ENCODE measurements at places on chromosomes 5 and 9.

GRCh38 chr5:84344788-84345187, 39.9 kb downstream of the EDIL3 start:
- DNase-seq, result no peak

GRCh38 chr5:140633021-140633471, at the start of gene CD14:
CD14 (minus strand) TSS chr5:140633175; CDS start chr5:140633071, 104 bp downstream.
- peak; percentile 18 for DNase-seq

GRCh38 chr5:173480896-173481295, 135.6 kb downstream of the BOD1 start:
- DNase-seq, result no peak

- peak; percentile 79 for DNase-seq
These were observed 19.4 kb downstream of the DCP2 start for GRCh38 chr5:112995764-112996618.

DNA sequence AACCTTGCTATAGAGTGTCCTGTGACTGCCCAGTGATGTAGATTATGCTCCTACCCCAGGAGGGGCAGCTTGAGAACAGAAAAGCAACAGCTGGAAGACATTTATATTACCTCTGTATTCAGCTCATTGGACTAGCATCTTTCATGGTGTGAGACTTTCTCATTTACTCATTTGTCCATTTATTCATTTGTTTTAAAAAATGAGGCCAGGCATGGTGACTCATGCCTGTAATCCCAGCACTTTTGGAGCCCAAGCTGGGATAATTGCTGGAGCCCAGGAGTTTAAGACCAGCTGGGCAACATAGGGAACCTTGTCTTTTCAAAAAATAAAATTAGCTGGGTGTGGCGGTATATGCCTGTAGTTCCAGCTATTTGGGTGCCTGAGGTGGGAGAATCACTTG, 130.0 kb upstream of the LHFPL2 start:
- DNase-seq, result no peak

- no peak for DNase-seq
These were observed 299.1 kb downstream of the DMAC1 start for GRCh38 chr9:7500521-7500920.

- no peak for DNase-seq
These were observed 170.3 kb upstream of the WWC1 start for GRCh38 chr5:168121138-168121494.

- DNase-seq, result no peak
These were observed 518.5 kb downstream of the NR2F1-AS1 start for GRCh38 chr5:93062548-93062947.

- no peak for DNase-seq
These were observed at the start of gene CAPSL for GRCh38 chr5:35938568-35939227. CAPSL (minus strand) TSS chr5:35938622; CDS start chr5:35921120, 17,502 bp downstream.

DNA sequence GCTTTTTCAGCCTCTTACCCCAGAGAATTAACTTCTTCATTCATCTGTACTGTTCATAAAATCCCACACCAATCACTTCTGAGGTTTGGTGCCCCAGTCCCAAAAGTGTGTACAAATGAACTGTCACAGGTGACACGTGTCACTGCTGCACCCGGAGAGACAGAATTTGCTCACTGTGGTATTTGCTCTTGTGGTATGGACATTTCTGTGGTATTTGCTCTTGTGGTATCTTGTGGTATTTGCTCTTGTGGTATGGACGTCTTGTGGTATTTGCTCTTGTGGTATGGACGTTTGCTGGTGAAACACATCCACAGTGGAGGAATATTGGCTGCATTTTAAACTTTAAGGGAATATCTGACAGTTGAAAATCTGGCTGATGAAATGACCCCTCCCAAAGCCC, 214.9 kb upstream of the DAP start:
- DNase-seq, result no peak

GRCh38 chr5:164597293-164597900, 1092.0 kb downstream of the MAT2B start:
- no peak for DNase-seq

- no peak for DNase-seq
These were observed 72.0 kb downstream of the CCNH start for GRCh38 chr5:87340716-87341115.

GRCh38 chr5:89191374-89191773, 308.4 kb upstream of the MEF2C start:
- DNase-seq, result no peak

- peak; percentile 78 for DNase-seq
These were observed 1.6 kb upstream of the ANXA2R start for GRCh38 chr5:43041669-43042175.

DNA sequence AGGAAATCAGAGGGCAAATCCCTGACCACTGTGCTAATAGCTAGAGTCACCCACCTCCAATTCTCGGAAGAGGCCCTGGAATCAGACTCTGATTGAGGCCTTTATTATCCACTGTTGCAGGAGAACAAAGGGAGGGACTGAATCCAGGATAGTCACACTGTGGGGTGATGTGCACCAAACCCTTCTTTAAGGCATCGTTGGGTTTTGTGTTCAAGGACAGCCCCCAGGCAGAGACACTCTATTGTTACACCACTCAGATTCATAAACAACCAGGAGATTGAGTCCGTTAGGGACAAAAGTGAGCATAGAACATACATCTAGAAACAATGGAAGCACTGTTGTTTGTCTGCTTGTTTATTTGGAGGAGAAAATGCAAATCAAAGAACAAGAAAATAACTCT, 124.6 kb upstream of the TBCA start:
- DNase-seq, result no peak

GRCh38 chr9:110115826-110116542, 92.0 kb downstream of the C9orf152 start:
- no peak for DNase-seq

DNA sequence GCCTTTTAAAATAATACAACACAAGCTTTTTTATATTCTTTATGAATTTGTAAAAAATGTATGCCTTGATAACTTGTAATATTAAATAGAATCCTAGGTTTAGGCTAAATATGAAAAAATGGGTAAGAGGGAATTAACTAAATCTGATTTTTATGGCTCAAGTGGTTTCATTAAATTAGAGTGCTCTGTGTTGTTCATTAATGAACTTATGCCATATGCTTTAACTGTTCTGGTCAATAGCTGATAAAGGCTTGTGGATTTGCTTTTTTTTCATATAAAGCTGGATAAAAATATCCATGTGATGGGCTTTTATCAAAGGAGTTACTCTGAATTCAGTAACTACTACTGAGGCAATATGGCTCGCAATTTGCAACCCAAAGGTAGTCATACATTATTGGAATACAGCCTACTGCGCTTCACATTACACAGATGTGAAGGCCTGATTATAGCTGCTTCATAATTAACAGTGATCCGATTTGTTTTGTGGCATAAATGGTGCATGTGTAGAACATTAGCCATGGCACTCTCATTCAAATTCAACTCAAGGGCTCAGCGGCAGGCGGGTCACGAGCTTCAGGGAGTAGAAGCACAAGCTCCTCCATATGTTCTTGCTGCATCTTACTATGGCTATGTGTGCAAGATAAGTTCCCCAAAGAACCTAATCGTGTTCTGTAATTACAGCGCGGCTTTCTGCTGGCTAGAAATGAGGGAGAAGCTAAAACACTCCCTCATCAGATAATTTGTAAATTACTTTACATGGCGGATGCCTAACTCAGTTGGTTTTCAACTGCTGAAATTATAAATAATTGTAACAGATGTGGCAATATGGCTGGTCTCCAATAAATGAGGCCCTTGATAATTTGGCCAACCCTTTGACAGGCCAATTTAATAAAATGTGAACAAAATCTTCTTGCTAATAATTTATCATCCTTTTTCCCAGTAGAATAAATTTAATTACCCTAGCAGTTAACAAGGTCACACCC, 188.3 kb downstream of the CNTLN start:
- no peak for DNase-seq

DNA sequence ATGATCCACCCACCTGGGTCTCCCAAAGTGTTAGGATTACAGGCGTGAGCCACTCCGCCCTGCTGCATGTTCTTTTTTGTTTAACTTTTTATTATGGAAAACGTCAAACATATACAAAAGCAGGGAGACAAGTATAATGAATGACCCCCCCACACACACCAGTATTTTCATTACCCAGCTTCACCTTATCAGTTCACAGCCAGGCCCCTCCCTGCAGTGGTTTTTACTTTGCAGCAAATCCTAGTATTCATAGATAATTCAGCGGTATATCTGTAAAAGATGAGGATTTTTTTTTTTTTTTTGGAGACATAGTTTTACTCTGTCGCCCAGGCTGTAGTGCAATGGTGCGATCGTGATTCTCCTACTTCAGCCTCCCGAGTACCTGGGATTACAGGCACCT, 2.3 kb downstream of the POMT1 start:
- no peak for DNase-seq

DNA sequence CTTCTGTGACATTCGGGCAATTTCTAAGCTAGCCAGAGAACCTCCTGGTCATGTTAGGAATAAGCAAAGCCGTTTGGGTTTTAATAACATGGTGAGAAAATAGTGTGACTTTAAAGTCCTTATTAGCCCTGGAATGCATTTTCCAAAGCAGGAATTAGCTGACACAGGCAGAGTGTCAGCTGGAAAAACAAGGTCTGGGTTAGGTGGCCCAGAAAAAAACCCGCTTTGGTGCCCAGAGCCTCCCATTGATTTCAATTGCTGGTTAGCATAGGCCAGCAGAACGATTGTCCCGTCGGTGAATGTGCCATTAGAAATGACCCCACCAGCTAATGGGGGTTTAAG, 62.1 kb upstream of the CPEB4 start:
- DNase-seq, result no peak

GRCh38 chr5:14700478-14701436, 36.2 kb downstream of the OTULIN start:
- DNase-seq, result no peak

DNA sequence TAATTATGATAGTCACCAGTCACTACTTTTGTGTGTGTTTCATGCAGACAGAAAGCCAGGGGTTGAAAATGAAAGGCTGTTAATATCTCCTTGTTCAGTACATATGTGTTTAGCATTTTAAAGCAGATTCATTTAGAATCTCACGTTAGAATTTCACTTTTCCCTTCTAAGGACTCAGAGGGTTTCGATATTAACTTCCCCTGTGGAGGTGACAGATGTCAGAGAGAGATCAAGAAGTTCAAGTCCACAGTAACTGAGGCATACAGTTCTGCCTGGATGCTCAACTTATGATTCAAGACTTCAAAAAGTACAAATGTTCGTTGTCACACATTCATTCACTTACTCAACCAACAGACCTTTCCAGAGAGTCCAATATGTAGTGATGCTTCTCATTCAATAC, 251.1 kb downstream of the EBF1 start:
- no peak for DNase-seq

- DNase-seq, result no peak
These were observed 49.6 kb upstream of the ANKRD31 start for GRCh38 chr5:75286211-75286773.

DNA sequence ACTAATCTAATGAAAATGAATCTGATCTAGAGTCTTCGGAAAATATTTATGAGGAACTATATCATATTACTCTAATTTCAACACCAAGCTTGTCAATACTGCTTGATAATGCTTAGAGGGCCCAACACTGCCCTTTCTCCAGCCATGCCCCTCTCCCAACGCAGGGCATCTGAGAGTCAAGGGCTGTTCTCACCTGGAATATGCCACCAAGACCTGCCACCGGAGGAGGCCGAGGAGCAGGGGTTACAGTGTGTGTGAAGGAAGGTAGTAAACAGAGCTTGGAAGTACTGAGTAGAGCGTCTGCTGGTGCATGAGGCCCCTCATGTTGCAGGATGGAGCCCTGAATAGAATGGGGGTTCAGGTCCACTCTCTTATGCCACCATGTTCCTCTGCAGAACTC, 301.3 kb upstream of the MPDZ start:
- no peak for DNase-seq

- no peak for DNase-seq
These were observed 558.0 kb downstream of the EBF1 start for GRCh38 chr5:158541536-158542297.

DNA sequence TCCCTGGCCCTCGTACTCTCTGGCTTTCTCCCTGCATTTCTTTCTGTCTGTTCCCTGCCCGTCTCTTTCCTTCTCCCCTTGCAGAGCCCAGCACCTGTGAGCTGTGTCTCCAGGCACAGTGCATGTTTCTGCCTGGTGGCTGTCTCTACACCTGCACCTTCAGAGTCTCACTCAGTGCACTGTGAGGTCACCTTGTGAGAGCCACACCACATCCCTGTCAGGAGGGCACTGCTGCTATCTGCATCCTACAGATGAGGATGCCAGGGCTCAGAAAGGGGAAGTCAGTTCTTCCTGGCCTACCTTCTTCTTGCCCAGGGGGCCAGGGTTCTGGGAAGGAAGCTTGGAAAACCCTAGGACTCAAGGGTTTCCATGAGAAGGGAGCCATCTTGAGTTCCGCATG, 69.7 kb upstream of the NEURL1B start:
- no peak for DNase-seq

GRCh38 chr9:99076483-99077171, 28.3 kb upstream of the TGFBR1 start:
- peak; percentile 64 for DNase-seq

DNA sequence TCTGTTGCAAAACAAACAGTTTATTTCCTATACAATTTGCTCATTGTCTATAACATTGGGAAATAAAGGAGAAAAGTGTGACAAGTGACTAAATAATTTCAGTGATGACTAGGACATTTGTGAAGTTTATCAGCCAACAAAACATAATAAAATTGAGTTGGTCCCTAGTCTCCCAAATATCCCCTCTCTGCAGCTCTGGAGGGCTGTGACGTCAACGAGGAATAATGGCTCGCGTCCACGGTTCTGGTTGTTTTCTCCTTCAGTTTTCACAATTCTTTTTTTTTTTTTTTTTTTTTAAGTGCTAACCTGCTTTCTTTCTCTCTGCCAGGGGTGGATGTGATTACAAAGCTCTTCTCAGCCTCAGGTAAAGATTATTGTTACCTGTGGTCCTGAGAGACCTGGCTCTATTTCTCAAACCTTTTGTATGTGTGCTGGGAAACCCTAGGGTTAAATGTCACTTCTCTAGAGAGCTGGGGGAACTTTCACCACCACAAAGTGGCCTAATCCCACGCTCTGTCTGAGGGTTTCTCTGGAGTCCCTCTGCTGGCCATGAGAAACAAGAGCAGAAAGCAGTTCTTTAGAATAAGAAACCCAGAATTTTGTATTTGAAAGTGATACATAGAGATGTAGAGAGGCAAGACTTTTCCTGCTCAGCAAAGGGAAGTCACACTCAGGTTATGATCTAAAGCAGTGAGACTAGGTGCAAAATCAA, 36.2 kb upstream of the ANKRD55 start:
- peak; percentile 11 for DNase-seq

GRCh38 chr9:94980947-94981722, 254.6 kb downstream of the AOPEP start:
- DNase-seq, result no peak
